Brain pericyte (primary cell): ENCODE measurements at places on chromosomes 12 and 14.

DNA sequence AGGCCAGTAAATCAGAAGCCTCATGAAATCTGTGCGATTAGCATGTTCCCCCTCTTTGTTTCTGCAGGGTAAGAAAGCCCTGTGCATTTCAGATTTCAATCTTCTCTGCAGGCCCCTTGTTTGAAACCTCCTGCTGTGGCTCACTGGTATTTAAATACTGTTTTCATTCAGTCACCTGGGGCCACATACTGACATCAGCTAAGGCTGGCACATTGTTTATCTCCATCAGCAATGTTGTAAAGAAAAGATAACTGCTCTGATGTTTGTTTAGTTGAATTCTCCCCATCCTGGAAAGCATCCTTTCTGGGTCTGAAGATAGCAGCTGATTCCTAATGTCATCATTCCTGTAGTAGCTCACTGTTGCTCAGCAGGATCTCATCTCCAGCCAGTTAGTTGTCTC lies 554.9 kb downstream of the NRXN3 start:
- DNase-seq, result no peak

DNA sequence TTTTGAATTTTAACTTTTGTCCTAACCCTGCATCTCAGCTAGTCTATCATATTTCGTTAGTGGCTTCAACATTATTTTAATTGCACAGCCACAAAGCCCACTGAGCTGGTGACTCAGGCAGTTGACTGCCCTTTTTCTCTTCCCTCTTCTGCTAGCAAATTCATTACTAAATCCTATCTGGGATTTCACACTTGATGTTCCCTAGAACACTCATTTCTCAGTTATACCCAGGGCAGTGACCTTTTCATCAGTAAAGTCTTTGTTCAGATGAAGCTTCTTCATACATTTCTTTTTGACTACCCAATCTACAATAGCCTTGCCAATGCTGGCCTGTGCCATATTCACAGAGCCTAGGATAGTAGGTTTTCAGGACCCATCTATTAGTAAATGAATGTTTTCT lies 107.0 kb downstream of the ATXN7L3B start:
- DNase-seq, result no peak

DNA sequence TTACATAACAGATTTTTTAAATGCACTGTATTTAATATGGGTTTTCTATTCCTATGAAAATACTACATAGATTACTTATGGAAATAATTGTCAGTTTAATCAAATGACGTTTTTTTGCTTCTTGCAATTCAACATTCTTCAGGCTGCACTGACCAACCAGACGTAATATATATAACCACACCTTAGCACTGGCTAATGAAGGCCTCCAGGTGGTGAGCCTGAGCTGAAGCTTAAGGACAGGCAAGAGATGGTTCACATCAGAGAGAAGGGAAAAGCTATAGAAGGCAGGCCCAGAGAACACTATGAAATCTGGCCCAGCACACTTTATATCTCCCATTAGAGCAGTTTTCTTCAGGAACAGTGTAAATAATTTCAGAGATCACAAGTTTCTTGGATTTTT lies 2.8 kb upstream of the MDGA2 start:
- DNase-seq, result no peak

DNA sequence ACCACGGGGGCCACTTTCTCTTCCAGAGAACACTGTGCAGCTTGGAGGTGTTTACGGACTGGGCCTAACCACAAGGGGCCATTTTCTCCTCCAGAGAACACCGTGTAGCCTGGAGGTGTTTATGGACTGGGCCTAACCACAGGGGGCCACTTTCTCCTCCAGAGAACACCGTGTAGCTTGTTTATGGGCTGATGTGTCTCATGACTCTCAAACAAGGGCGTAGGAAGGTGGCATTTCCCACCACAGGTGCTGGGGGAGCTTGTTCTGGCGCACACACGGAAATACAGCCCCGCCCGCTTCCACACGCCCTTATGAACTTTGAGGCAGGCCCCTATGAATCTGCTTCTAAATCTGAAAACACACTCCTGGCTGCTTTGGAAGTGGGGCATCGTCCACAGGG lies 174.6 kb upstream of the SFSWAP start:
- DNase-seq, result no peak

DNA sequence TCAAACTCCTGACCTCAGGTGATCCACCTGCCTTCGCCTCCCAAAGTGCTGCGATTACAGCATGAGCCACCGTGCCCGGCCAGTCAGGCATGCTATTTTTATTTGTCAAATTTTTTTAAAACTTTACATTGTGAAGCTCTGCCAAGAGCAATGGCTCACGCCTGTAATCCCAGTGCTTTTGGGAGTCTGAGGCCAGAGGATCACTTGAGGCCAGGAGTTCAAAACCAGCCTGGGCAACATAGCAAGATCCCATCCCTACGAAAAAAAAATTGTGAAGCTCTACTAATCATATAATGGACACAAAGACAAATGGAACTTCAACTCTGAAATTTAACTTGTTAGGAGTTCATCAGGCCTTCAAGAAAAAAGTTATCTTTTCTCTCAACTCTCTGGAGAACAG lies 1.9 kb downstream of the R3HDM2 start:
- DNase-seq, result no peak

GRCh38 chr12:106585105-106585520 lies 2.3 kb downstream of the RFX4 start:
- no peak for DNase-seq
